ENCODE measurements at places on chromosomes 16 and 17.

DNA sequence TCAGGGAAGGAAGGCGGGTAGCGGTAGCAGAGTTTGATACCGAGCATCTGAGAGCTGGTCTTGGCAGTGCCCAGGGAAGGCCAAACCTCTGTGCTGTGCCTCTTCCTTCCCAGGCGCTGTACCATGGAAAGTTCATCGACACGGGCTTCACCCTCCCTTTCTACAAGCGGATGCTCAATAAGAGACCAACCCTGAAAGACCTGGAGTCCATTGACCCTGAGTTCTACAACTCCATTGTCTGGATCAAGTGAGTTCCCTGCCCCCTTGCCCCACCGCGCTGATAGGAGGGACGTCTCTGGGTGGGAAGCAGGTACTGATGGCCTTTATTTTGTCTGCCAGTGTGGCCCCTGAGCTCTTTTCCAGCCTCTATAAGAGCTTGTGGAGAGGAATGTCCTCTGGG, 15.4 kb upstream of the CLEC18A start:
- no peak for DNase-seq

DNA sequence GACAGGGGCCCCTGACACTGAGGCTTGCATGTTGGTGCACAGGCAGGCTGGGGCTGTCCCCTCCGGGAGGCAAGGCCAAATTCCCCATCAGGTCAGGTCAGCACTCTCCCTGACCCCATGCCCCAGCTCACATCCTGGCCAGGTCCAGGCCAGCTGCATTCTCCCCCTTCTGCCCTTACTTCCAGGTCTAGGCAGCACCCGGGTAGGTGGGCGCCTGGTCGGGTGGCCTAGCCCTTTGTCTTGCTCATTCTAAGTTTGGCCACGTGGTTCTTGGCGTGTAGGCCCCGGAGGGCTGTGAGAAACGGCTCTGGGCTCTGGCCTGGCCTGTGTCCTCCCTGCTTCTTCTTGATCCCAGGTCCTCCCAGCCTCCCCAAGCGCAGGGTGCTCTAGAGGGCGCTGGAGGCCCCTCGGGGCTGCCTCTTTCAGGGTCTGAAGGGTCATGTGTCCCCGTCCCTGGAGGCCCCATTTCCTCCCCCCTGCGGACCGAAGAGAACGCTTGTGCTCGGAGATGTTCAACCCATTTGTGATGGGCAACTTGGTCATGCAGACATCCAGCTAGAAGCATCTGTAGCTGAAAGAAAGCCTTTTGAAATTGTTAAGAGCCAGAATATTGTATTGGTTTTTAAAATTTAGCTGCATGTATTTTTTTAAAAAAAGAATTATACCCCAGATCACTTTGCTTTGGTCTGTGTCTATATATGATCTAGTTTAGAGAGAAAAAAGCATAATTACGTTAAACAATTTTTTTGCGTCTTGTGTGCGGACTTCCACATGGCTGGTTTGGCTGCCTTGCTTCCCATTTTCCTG, 6.7 kb downstream of the BAHCC1 start:
- DNase-seq: peak; percentile 58

GRCh38 chr17:50944902-50945720, 79.0 kb upstream of the TOB1 start:
- DNase-seq: no peak

DNA sequence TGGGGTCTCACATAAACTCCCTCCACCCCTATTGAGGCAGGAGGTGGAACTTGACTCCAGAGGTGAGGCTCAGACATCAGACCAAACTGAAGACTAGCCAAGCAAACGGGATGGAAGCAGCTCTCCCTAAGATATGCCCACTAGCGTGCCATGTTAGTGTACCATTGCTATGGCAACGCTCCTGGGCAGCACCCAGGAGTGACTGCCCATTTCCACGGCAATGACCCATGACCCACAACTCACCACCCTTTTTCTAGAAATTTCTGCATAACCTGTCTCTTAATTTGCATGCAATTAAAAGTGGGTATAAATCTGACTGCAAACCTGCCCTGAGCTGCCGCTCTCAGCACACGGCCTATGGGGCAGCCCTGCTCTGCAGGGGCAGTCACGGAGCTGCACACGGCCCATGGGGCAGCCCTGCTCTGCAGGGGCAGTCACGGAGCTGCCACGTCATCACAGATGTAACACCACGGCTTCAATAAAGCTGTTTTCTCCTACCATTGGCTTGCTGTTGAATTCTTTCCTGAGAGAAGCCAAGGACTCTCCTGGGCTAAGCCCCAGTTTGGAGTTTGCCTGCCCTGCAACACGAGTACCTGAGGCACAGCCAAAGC, 164.3 kb downstream of the RBFOX3 start:
- no peak for DNase-seq

DNA sequence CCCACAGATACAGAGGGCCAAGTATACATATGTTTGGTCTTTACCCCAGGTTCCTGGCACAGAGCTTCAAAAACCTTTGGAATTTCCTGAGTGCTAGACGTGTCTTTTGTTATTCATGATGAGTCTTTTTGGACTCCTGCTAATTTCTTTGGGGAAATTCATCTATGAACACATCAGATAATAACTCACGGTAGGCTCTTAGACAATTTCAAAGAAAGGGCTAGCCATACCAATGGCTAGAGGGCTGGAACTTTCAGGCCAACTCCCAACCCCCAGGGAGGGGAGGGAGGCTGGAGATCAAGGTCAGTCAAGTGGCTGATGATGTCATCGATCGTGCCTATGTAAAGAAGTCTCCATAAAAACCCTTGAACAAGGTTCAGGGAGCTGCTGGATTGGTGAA, 101.9 kb downstream of the STX8 start:
- peak; percentile 58 for DNase-seq

DNA sequence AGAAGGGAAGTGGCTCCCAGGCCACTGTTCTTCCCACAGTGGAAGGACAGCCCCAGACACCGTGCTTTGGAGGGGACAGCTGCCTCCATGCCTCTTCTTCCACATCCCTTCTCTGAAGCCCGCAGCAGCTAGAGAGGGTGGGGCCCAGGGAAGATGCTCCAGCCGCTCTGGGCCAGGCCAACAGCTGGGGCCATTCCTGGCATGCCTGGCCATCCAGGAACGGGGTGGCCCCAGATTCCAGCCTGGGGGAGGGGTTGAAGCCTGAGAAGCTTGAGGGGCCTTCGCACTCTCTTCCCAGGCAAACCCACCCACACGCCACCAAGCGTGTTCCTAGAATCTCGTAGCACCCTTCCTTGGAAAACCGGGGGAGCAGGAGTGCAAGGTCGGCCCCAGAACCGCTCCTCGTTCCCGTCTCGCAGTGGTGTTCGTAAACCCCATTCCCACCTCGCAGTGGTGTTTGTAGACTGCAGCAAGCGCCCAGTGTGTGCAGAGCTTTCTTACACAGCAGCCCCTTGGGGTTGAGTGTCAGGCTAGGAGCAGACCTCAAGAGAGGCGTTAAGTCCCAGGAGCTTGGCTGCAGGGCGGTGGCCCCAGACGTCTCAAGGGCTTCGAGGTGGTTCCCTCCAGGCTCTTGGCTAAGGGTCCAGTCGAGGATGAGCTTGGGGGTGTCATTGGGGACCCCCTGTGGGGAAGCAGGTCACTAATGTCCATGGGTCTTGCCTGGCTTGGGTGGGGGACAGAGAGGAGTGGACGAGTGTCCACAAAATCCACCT, 2.7 kb downstream of the CDH15 start:
- DNase-seq: no peak

DNA sequence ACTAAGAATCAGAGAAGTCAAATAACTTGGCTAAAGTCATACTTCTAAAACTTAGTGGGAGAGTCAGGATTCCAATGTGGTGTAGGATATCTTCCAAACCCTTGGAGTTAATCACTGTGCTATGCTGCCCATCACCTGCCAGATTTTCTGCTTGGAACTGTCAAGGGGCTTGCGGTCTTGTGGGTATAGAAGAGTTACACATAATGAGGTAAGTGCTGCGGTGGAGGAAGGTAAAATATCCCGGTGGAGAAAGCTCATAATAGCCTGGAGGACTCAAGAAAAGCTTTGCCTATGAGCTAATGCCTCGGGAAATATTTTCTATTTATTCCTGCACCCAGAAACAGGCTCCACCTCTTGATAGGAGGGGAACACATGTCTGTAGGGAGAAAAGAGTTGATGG, 195.6 kb downstream of the UTP18 start:
- DNase-seq: no peak

DNA sequence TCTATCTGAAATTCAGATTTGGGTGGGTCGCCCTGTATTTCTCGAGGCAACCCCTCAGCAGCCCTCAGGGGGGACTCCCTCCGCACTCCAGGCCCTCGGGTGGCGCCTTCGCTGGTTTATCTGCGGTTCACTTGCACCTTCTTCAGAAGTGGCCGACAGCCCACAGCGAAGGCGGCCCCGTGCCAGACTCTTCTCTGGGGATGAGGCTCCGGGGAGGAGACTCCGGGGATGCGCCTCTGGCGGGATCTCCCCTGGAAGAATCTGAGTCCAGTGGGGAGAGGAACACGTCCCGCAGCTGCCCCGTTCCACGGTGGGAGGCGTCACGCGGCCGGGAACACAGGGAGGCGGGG, 63.9 kb upstream of the DNAJA2 start:
- DNase-seq: peak; percentile 16

GRCh38 chr17:63496663-63497400, 20.0 kb downstream of the ACE start:
- DNase-seq: no peak

DNA sequence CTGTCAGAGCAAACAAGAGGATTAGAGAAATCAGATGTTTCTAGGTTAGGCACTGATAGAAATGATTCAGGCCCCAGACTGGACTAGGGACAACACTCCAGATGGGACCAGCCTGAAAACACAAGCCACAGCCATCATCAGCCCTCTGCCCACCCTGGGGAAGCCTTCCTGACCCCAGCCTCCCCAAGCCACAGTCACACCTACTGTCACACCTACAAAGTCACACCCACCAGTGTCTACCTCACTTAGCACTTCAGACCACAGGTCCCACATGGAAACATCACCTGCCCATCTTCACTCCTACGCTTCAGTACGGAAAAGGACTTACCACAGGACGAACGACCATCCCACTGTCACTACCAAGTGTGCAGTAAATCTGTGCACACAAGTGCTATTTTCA, 197.9 kb downstream of the ZFHX3 start:
- DNase-seq: no peak

DNA sequence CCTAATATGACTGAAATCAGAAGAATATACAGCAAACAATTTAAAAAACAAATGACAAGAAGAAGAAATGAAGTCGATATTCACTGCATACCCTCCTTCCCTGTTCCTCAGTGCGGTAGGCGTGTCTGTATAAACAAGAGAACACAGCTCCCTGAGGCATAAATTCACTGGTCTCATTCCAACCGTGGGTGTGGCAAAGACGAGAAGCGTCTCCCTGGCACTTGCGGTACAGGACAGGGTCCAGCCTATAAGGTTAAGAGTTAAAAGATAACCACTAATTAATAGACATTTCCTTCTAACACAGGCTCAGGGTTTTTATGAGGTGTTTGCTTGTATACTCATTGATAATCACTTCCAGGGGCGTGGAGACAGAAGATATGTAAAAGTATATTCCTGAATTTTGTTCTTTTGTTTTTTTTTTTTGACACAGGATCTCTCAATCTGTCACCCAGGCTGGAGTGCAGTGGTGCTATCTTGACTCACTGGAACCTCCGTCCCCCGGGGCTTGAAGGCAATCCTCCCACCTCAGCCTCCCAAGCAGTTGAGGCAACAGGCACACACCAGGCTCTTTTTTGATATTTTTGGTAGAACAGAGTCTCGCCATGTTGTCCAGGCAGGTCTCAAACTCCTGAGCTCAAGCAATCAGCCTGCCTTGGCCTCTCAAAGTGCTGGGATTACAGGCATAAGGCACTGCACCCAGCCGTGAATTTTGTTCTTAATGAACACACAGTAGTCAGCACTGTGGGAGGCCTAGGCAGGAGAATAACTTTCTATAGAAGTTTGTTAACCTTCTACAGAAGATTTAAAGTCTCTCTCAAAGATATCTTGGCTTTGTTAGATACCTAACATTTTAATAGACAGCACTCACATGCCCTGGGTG, 59.1 kb upstream of the CLEC18B start:
- DNase-seq: peak; percentile 31

DNA sequence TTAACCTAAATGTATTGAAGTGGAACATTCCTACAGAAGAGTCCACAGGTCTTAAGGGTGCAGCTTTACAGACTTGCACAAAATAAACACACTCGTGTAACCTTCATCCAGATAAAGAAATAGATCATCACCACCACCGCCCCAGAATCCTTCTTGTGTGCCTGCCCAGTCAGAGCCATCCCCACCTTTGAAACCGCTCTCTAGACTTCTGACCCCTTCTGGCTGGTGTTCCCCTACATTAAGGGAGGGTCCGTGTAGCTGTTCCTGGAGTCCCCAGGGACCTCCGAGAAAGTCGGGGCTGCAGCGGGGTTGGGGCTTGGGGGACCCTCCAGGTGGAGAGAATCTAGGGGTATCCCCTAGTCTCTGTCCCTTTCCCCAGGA, 9.4 kb downstream of the TBX4 start:
- no peak for DNase-seq

DNA sequence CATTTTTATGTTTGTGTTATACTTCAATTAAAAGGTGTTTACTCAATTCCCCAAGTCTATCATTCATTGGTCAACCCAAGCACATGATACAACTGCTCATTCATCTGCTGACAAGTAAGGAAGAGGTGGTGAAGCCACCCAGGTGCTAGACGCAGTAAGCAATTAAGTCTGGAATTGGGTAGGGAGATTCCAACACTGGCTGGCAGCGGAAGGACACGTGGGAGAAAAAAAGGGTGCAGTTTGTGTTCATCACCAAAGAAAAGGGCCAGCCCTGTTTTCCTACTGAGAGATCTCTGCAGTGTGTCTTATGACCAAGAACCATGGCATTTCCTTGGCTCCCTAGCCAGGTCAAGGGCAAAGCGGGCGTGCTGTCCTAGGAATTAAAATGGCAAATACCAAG, 11.8 kb upstream of the ZNF23 start:
- no peak for DNase-seq

- DNase-seq: no peak
Observed at GRCh38 chr17:33874617-33875060, 380.4 kb upstream of the CCL2 start.

DNA sequence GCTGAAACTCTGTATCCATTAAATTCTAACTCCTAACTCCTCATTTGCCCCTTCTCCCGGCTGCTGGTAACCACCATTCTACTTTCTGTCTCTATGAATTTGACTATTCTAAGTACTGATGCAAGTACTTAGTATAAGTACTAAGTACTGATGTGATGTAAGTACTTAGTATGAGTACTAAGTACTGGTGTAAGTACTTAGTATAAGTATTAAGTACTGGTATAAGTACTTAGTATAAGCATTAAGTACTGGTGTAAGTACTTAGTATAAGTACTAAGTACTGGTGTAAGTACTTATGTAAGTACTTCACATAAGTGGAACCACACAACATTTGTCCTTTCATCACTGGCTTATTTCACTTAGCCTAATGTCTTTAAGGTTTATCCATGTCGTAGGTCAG, 32.3 kb upstream of the PRKCA start:
- no peak for DNase-seq

GRCh38 chr17:79144133-79144532, 69.5 kb downstream of the ENGASE start:
- DNase-seq: no peak

DNA sequence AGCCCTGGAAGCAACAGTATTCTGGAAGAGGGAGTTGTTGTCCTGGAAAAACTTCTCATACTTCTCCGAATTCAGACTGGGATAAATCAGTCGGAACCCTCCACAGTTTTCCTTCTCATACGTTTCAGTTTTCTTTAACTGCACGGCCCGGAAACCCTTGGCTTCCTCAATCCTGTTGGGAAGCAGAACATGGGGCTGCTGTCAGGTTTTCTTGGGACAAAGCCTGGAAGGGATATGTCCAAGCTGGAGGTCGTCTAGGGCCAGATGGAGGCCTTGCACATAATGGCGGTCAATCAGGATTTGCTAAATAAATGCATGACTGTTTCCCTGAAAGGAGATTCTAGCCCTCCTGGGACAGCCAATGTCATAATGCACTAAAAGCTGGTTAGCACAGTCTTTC, 29.2 kb downstream of the TTLL6 start:
- no peak for DNase-seq
